ENCODE measurements at places on chromosomes 12 and 14.

GRCh38 chr12:1527789-1528188, 66.6 kb downstream of the FBXL14 start:
- DNase-seq = no peak

GRCh38 chr12:13900718-13901117, 80.7 kb downstream of the GRIN2B start:
- DNase-seq = no peak

DNA sequence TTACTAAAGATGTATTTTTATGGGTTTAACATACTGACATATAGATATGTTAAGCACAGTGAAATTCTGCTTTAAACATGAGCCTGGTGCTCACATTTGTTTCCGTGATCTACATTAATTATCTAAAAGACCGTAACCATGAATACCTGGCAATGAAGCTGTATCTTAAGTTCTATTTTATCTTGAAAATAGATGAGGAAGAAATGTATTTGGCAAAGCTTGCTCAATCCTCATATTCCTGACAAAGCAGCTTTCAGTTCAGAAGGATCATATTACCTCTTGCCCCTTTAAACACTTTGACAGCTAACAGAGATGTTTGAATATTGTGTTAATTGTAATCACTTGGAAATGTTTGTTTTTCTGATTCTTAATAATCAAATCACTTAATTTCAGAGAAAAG, 9.8 kb downstream of the EPYC start:
- DNase-seq = no peak

DNA sequence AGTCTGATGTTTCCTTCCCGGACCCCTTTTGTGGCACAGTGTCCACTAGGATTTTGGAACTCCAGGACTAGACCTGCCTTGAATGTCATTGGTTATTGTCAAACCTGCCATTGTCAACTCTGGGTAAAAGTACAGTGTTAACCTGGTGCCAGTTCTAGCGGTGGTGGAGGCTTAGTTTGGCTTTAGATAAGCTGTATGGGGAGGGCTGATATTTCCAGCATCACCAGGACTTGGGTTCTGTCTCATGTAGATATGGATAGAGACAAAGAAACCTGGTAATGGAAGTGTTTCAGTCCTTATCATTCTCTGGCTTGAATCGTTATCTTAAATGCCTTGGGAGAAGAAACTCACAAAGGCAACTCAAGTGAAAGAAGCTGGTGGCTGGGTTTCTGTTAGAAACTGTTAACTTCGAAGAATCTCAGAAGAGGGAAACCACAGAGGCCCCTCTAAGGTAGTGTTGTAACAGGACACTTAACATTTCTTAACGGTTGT, 10.6 kb downstream of the CHST11 start:
- no peak for DNase-seq

DNA sequence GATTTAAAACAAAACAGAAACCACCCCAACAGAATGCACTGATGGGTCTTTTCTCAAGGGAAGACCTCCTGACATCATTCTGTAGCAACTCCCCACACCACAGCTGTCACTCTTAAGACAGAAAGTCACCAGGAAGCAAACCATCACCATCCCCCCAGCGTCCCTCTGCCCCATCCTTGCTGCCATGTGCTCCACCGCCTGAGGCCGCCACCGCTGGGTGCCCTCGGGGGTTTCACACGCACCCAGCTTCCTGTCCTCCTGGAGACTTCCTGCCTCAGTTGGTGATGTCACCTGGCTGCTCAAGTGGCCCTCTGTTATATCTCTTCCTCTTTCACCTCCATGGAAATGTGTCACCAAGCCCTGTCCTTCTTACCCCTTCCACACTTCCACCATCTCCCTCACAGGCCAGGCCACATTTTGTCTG, 71.4 kb upstream of the GPR68 start:
- DNase-seq = no peak
